ENCODE measurements at places on chromosomes 6 and 20. TPM values are rescaled to one million over a fixed set of nuclear protein-coding genes. Genes with fewer than 3 reads are reported as not detected.
A peak's percentile ranks its signal among the peaks of the same experiment; 100 is the strongest.

DNA sequence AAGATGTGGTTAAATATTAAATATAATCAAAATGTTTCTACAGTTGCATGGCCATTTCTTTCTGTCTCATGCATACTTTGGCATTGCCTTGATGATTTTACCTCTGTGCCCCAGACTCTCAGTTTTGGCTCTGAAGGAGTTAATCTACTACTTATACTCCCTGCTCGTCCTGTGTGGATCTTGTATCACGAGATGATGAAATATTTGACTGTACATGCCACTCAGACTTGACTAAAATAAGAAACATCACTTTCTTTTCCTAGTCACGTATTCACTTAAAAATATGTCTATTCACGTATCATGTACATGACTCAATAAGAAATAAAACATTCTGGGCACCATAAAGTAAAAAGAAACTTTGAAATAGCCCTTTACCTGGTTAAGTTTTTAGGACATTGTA, 397.7 kb downstream of the RFPL4B start:
- no peak for DNase-seq

EYS gene
- 1.6 TPM for total RNA-seq

GRCh38 chr20:3156811-3157619, 2.6 kb downstream of the FASTKD5 start:
- DNase-seq: no peak

GRCh38 chr6:32602383-32602782, 12.7 kb upstream of the HLA-DRB1 start:
- DNase-seq: no peak

HMGN3 gene
- 18.7 TPM for total RNA-seq

- no peak for DNase-seq
These were observed 148.5 kb downstream of the LY86 start for GRCh38 chr6:6736791-6737654.

DNA sequence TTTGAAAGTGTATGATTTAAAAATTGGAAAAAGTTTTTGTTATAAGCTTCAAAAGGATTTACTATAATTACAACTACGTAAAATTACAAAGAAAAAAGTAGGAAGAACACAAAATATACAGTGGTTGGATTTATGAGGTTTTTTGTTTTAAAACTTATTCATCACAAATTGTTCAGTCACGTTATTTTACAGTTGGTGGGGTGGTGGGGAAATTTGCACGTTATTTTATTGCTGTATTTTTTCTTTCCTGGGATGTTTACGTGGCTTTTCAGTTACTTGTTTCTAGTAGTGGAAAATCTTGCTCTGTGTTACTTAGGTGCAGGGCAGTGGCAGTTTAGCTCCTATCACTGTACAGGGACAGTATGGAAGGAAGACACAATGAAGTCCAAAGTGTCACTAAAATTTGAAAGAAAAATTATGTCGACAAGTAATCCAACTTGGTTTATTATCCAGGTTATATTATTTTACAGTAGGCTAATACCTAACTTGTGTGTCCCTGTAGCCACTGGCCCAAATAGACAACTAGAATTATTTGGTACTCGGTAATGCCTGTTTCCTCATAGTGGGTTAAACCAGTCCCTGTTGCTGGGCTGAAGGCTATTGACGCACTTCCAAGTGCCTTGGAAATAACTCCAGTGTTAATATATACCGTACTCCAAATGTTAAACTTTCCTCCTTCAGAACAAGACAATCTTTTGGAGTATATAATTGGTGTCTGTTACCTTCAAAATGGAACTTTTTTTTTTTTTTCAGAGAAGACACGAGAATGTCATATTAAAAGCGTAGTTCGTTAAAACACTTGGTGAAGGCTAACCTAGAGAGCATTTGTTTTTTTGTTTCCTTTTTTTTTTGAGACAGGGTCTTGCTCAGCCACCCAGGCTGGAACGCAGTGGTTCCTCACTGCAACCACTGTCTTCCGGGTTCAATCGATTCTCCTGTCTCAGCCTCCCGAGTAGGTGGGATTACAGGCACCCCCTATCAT, 4.6 kb downstream of the JARID2 start:
- no peak for DNase-seq

DNA sequence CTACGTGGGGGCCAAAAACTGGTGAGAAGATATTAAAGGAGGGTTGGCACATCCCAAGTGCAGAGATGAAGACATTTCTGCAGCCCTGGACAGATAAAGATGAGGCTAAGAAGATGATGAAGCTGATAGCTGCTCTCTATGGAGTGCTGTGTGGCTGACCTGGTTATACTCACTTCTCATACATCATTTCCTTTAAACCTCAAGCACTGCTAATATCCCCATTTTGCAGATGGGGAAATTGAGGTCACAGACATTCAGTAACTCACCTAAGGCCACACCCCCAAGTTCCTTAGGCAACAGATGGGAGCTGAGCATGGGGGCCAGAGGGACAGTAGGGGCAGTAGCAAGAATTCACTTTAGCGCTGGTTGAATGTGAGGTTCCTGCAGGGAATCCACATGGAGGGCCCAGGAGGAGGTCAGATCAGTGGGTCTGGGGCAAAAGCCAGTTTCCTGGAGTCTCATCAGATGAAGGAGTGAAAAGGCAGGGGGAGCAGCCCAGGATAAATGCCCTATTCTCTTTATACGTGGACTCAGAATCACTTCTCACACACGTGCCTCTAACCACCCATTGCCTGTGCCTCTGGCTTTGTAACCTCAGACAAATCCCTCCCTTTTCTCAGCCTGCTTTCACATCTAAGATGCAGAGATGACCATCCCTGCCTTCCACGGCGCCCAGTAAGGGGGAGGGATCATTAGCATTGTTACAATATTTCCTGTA, 125.8 kb downstream of the NFATC2 start:
- no peak for DNase-seq

- no peak for DNase-seq
These were observed 27.7 kb downstream of the HAO1 start for GRCh38 chr20:7912551-7912950.

TBXT gene
- total RNA-seq: not detected

DNA sequence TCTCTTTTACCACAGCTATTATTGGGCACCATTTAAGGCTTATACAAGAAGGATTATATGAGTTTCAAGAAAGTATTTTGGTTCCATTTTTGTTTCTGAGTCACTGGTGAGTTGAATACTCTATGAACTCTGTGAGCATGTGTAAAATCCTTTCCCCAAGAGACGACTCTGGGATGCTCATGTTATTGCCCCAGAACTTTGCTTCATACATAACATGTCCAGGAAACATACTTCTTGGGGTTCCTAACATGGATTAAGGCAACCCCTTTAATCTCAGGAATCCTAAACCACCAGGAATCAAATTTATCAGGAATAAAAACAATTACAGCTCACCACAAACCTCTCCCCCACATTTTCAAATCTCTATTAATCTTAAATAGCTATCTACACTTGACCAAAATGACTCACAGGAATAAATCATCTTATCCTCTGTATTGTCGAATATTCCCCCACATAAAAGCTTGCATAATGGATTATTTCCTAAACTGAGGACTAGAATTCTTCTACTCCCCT, 117.5 kb upstream of the COL21A1 start:
- peak; percentile 18 for DNase-seq

GRCh38 chr6:729606-730320, 36.8 kb upstream of the EXOC2 start:
- DNase-seq: no peak

DNA sequence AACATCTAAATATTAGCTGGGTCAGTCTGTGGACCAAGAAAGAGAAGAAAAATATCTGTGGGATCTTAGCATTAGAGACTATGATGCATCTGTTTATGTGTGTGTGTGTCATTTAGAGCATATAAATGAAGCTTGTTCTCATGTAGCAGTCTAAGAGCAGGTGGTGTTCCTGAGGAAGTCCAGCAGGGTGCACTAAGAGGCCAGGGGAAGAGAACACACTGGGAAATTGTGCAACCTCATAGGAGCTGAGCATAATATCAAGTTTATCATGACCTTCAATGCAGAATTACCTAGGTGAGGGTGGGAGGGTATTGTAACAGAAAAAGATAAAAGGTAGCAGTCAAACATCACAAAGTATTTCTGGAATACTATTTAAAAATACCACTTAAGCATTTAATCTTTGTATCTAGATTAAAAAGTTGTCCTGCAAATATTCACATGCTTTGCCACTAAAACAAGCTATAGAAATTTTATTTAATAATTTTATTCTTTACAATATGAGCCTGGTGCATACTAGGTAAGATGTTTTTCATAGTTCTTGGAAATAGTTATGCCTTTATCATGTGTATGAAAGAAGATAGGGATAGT, 80.5 kb downstream of the SMPDL3A start:
- DNase-seq: peak; percentile 79

DNA sequence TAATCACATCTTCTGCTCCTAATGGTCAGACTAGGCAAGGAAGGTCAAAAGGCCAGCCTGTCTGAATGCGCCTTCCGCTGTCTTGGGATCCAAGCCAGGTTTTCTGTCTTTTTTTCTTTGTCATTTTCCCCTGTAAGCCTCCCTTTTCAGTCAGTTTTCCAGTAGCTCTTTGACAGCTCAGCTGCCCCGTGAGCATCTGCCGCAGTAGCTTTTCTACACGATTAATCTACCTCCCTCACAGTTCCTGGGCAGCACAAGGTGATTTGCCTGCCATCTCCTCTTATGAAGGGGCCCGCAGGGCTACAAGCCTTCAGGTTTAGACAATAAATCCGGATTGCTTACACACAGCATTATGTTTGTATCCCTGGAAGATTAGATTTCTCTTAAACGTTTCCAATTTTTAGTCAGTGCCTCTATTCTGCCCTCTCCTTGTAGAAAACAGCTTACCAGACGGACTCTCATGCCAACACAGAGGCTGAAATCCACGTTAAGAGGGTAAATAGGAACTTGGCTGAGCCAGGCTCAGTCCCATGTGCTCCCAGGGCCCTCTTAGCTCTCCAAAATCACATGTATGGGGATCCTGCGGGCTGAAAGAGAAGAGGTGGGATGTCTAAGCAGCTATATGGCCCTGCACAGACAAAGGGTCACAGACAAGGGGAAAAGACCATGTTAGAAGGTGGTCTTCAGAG, 77.2 kb downstream of the LY86 start:
- no peak for DNase-seq

DNA sequence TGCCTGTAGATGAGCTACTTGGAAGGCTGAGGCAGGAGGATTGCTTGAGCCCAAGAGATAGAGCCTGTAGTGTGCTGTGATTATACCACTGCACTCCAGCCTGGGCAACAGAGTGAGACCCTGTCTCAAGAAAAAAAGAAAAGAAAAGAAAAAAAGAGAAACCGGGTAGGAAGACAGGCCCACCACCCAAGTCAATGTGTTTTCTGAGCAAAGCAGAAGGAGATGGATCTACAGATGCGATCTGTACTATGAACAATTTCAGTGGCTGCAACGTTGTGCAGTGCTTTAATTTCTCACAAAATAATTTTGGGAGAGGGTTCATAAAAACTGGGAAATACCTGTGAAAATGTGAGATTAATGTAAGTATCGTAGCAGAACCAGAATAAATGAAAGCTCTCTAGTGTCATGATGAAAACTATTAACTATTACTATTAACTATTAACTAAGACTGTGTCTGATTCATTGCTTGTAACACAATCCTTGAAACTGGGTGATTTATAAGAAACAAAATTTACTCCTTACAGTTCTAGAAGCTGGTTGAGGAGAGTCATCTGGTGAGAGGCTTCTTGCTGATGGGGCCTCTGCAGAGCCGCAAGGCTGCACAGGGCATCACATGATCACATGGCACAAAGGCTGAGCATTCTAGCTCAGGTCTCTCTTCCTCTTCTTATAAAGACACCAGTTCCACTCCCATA, 233.1 kb upstream of the ZNF217 start:
- no peak for DNase-seq

- no peak for DNase-seq
These were observed 14.0 kb downstream of the CST3 start for GRCh38 chr20:23623666-23624323.

PAX1 gene
- not detected for total RNA-seq

- no peak for DNase-seq
These were observed 121.4 kb downstream of the BMP2 start for GRCh38 chr20:6888736-6889395.

DNA sequence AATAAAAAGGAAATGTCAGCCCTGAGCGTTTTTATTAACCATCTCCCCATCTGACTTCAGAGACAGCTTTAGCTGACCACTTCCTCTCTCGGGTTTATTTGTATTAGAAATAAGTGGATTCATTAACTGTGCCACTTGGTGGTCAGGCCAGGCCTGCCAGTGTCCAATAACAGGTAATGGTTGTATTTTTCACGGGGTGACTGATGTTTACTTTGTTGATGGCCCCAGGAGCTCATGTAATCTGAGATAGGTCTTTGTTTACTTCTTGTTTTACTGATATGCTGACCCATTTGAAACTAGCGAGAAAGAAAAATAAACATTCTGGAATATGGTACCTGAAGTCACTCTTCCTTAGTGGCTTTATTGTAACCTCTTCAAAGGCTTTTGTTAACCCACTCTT, 504.3 kb upstream of the SLC35B3 start:
- DNase-seq: no peak

GGTLC1 gene
- total RNA-seq: not detected

FGD2 gene
- total RNA-seq: not detected

EMILIN3 gene
- total RNA-seq: not detected

GRCh38 chr6:128422871-128423270, 97.5 kb downstream of the PTPRK start:
- no peak for DNase-seq

PHACTR3 gene
- 4.5 TPM for total RNA-seq

GRCh38 chr6:102023977-102024657, 630.6 kb downstream of the GRIK2 start:
- no peak for DNase-seq

DNA sequence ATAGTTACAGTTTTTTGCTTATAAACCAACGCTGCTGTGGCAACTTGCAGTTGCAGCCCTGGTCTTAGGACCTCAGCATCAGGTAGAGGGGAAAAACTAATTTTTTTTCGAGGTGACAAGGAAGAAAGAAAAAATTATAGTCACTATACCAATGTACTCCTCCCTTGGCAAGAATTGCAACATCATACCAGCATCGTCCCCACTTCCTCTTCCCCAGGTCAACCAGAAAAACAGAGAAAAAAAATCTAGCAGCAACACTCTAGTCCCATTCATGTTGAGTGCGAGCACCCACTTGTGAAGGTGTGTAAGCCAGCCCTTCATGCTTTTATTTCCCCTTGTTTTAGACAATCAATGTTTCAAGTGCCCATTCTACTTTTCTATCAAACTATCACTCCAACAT, 13.1 kb upstream of the DCBLD1 start:
- DNase-seq: no peak
